Renal pelvis (tissue), 12 donors: ENCODE measurements at places on chromosomes 6 and 20. TPM values are rescaled to one million over a fixed set of nuclear protein-coding genes. Genes with fewer than 3 reads are reported as not detected.

C6orf15 gene
- polyA plus RNA-seq, result not detected

RAB32 gene
- 29.2 TPM for polyA plus RNA-seq

EYA4 gene
- 16.7 TPM for polyA plus RNA-seq

TAF11 gene
- polyA plus RNA-seq, result 45.4 TPM

LZTS3 gene
- 20.6 TPM for polyA plus RNA-seq

DNAH8 gene
- 0.31 TPM for polyA plus RNA-seq

DEF6 gene
- polyA plus RNA-seq, result 4.5 TPM

DNA sequence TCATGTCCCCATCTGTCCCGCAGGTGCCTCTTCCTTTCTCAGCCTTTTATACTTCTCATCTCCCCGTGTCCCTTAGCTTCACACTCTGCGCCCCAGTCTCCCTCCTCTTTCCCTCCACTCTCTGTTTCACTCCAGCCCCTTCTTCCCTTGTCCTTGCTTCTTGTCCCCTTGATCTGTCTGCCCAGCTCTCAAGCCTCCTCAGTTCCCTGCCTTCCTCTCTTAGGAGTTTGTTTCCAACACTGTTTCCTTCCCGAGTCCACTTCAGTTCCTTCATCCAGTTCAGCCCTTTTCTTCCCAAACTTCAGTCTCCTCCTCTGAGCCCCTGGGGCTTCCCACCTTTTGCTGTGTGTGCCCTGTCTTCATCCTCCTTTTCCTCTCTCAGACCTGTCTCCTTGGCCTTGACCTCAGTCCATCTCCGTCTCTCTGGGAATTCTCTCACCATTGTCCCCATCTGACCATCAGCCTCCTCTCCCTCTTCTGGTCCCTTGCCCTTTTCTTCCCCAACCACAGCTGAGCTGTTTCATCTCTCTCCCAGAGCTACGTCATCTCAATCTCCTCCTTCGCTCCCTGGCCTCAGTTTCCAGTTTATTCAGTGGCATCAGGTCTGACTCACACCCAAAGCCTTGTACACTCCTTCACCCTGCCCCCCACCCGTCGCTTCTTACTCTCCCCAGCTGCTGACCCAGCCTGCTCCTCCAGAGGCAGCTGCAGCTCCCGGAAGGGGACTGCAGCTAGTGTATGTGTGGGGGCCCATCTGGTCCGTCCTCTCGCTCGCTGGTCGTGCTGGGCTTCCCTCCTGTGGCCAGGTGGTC, 2.7 kb upstream of the DDR1 start:
- DNase-seq, result no peak

DNA sequence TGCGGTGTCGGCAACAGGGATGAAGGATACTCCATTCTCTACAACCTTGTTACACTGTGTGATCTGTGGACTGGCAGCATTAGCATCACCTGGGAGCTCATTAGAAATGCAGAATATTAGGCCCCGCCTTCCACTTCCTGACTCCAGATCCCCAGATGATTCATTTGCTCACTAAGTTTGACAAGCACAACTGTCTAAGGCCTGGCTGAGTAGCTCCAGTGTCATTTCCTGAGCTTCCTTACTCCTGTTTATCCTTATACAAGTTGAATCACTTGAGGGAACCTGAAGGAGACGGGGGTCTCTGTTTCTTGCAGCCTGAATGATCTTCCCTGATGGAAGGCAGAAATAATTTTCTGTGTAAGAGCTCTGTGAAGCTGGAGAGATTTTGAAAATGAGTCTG, 32.7 kb upstream of the PROKR2 start:
- DNase-seq, result no peak

- no peak for DNase-seq
Measured at GRCh38 chr6:37005061-37005810, at the start of gene FGD2. FGD2 (plus strand) TSS chr6:37005655; CDS start chr6:37005818, 163 bp downstream.

DNA sequence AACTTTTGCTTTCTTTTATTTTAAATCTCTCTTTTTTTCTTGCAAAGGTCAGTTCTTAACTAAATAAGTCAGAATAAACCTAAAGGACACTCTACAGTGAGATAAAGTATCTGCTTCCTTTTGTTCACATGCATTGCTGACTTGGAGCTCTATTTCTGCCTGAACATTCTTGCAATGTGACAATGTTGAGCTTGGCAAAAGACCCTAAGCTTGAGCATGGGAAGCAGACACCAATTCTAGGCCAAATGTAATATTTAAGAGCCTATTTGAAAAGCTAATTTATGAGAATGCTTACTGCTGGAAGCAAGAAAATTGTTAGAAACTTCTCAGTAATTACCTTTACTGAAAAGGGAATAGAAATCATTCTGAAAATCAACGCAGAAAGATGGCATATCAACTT, 556.2 kb downstream of the CBLN4 start:
- DNase-seq, result peak; percentile 40

- no peak for DNase-seq
Measured at GRCh38 chr20:54692168-54692887, 216.9 kb downstream of the DOK5 start.

DNA sequence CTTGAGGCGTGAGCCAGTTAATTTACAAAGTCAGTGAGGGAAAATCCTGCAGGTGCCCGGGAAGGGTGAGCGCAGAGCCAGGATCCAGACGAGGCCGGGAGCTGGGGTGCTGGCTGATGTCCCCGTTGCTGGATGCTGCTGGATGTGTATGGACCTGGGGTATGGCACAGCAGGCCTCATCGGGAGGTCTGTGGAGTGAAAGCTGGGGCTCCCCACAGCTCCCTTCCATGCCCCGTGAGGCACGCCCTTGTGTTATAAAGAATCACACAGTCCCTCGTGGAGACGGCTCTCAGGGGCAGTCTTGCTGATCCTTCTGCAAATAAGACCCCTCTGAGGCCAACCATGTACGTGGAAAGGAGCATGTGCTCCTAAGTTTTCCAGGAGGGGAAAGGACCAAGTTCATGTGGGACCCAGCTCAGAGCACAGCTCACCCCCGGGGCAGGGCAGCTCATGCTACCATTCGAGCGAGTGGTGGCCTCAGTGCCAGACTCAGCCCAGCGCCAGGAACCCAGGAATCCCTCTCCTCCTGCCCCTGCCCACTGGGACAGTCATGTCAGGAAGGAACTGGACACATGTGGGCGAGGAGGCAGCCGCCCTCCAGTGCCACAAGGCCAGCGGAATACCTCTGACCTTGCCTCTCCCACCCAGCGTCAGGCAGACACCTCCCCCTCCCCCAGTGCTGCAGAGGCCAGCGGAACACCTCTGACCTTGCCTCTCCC, 97.5 kb downstream of the CDH4 start:
- DNase-seq, result no peak

DNA sequence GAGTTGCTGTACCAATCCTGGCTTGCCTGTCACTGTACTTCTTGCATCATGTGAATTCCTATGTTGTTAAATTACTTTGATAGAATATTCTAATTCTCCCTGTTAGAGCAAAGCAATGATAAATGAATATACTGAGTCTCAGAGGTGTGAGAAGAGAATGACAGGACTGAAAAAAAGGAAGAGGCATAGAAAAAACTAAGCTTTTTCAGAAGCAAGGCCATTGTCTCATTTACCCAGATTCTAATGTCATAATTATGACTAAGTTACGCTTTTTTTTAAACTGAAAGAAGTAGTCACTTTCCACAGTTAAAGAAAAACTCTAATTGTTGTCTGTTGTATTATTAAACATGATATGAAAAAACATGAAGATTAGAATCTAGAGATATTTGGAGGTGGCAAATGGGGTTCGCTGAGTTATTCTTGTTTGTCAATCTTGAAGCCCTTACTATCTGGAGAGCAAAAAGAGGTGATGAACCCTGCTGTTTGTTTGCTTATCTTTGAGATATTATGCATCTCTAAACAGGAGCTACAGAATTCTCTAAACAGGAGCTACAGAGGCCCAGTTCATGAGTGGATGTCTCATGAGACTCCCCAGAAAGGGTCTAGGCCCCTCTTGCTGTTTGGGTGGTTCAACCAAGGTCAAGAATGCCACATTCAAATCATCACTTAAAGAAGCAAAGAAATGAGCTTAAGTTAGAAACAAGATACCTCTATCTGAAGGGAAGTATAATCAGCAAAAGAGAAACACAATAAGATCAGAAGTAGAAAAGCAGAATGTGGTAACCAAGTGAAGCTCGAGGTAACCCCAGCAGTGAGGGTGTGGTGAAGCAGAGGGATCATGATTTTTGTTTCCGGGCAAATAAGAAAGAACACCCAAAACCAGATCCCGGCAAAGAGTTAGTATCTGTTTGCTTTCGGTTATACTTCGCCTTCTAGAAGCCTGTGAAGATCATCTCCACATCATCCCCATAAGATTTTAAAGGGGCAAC, 33.3 kb upstream of the THEMIS start:
- DNase-seq, result no peak

DNA sequence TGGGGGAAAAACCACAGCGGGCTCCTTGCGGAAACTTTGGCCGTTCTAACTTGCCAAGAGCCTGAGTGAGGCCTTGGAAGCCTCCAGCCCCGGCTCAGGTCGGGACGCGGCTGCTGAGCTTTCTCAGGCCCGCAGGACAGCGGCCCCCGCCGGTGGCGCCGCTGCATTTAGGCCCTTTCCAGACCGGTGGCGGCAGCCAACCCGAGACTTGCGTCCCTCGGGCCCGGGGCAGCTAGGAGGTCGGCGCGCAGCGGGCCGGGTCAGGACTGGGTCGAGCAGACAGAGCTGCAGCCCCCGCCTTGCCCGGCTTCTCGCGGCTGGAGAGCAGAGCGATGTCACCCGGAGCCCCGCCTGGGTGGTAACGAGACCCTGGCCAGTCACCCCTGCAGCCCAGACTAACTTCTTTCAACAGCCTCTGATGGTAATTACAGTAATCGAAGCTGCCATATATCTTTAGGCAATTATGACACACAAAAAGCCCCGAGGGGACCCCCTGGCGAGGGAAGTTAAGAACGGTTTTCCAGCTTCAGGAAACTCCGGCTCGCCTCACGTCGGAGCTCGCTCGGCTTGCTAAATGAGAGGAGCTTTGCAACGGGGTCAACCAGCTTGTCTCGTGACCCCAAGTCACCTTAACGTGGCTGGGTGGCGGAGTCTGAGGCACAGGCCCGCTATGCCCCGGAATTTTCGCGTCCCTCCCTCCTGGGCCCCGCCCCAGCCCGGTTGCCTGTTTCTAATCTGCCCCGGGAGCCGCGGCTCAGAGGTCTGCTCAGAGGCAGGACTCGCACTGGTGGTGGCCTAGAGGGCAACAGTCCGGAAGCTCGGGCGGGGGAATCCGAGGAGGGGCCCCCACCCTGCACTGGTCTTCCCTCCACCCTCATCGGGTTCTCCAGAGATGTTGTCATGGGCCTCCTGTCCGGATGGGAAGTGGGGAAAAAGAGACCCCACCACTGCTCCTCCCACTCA, 3.0 kb downstream of the NR2E1 start:
- DNase-seq, result no peak

GRCh38 chr6:87183687-87184086, 28.3 kb downstream of the ZNF292 start:
- no peak for DNase-seq

- no peak for DNase-seq
Measured at GRCh38 chr20:20741087-20742045, 28.9 kb upstream of the RALGAPA2 start.

- DNase-seq, result no peak
Measured at GRCh38 chr6:1796706-1797529, 187.2 kb downstream of the FOXC1 start.

DNA sequence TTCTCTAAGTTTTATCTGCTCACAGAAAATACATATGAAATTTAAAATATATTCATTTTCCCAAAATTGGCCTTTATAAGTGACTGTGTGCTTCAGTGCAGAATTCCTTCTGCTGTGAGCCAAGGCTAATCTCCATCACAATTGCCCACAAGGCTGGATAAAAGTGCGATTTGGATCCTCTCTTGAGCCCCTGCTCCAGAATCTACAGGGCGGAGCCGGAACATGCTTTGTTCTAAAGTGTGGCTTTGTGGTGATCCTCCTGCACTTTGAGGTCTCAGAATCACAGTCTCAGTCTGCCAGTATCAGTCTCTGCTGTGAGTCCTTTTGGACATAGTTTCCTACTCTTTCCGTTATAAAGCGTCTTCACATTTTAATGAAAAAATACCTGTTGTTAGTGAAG, 28.9 kb downstream of the SMOC2 start:
- no peak for DNase-seq

- DNase-seq, result no peak
Measured at GRCh38 chr20:47758517-47759450, 26.5 kb downstream of the SULF2 start.

- DNase-seq, result no peak
Measured at GRCh38 chr20:11436113-11436905, 481.4 kb upstream of the BTBD3 start.

DNA sequence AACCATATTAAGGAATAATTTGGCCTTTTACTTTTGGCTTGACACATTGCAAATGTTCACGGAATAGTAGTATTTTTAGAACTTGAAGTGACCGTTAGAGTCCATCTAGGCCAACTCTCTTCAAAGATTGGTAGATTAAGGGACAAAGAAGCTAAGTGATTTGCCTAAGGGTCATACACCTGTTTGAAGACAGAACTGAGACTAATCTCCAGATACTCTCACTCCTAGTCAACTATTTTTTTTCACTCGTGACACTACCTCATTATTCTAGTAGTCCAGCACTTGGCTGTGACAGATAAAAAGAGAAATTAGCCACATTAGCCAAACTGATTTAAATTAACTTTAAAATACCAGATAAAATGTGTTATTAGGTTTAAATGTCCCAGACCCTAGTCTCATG, 10.6 kb downstream of the ACSS2 start:
- DNase-seq, result no peak

DNA sequence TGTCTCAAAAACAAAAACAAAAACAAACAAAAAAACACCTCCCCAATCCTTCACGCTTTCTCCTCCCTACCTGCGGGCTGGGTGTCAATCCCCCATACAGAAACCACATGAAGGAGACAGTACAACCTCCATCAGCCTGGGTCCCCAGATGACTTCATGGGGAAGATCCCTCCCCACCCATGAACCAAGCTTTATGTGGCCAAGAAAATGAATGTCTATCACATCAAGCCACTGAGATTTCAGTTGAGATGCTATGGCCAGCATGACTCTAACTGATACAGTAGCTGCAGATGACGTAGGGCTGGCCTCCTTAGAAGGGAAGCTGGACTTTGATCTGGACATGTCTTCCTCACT, 21.2 kb upstream of the BNIP5 start:
- no peak for DNase-seq

GRCh38 chr6:106547601-106548453, 81.5 kb downstream of the RTN4IP1 start:
- no peak for DNase-seq

- DNase-seq, result peak; percentile 5
Measured at GRCh38 chr6:19410481-19410880, 426.7 kb upstream of the ID4 start.
